ENCODE measurements at places on chromosomes 5 and 9.

DNA sequence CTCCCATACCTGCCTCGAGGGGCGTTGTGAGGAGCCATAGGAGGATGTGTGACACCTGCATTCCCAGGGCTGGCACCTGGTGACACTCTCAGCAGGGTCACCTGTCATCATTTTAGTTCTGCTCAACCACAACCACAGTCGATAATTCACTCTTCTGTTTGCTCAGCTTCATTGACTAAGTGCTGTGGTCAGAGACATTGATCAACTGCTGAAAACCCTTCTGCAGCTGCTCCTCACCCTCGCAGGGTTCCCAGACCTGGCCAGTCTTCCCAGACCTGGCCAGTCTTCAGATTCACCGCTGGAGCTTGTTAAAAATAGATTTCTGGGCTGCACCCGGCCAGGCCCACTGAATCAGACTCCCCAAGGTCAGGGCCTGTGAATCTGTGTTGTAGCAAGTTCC lies 92.8 kb downstream of the MVB12B start:
- no peak overlapping the region for H3K27ac ChIP-seq
- H3K4me1 ChIP-seq = peaks cover 8% of the 10 kb centered on the region
- H3K36me3 ChIP-seq = no peaks in the 10 kb centered on the region
- H3K4me3 ChIP-seq = no peak overlapping the region

DNA sequence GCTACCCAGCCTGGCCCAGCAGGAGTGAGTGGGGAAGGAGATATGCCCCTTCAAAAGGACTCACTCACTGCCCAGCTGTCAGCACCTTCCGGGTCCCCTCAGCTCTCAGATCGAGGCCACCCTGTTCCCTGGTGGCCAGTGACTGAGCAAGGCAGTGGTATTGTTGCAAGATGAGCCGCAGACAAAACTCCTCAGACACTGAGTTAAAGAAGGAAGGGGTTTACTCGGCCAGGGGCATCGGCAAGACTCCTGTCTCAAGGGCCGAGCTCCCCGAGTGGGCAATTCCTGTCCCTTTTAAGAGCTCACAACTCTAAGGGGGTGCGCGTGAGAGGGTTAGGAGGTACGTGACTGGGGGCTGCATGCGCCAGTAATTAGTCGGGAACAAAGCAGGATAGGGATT lies 9.7 kb upstream of the N4BP3 start:
- DNase-seq = peak; percentile 52
- H3K27ac ChIP-seq = no peak overlapping the region
- no peaks in the 10 kb centered on the region for H3K4me1 ChIP-seq

- no peak for DNase-seq
- H3K27ac ChIP-seq = no peak overlapping the region
- H3K27me3 ChIP-seq = no peaks in the 10 kb centered on the region
- no peaks in the 10 kb centered on the region for H3K36me3 ChIP-seq
- peaks cover 7% of the 10 kb centered on the region for H3K4me1 ChIP-seq
These were observed 1.9 kb downstream of the TEX53 start for GRCh38 chr9:114655689-114656088.

- no peak overlapping the region for H3K27ac ChIP-seq
- H3K4me1 ChIP-seq = no peaks in the 10 kb centered on the region
- no peaks in the 10 kb centered on the region for H3K27me3 ChIP-seq
- no peaks in the 10 kb centered on the region for H3K36me3 ChIP-seq
- no peak for DNase-seq
These were observed 196.8 kb upstream of the TRIM32 start for GRCh38 chr9:116490321-116490720.

- no peak overlapping the region for H3K27ac ChIP-seq
- H3K4me3 ChIP-seq = no peak overlapping the region
- DNase-seq = no peak
- H3K36me3 ChIP-seq = no peaks in the 10 kb centered on the region
- H3K4me1 ChIP-seq = no peaks in the 10 kb centered on the region
These were observed 176.5 kb upstream of the MAP3K1 start for GRCh38 chr5:56638768-56639238.

DNA sequence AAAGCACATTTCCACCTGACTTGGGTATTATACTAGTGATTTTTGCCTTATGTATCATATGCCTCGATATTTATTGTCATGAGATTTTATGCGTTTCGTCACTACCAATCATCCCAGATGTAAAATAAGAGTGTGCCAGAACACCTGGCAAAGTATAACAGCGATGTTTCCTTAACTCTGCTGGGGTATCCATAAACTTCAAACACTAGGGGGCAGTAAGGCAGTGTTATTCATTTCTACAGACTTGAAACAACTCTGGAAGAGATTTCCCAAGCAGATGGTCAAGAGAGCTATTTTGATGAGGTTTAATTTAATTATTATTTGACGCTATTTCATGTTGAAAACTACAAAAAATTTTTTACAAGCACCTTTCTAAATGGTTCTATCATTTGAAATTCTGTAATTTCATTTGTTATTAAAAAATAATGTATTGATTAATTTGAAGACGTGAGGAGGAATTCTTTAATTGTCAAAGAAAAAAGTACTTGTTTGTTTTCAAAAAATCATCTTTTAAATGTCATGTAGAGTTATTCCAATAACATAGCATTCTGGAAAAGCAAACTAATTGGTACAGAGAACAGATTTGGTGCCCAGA lies 388.5 kb upstream of the CTNND2 start:
- no peak for DNase-seq
- H3K27ac ChIP-seq = no peak overlapping the region
- H3K4me3 ChIP-seq = no peak overlapping the region
- no peaks in the 10 kb centered on the region for H3K4me1 ChIP-seq
- no peaks in the 10 kb centered on the region for H3K36me3 ChIP-seq
- H3K27me3 ChIP-seq = no peaks in the 10 kb centered on the region

DNA sequence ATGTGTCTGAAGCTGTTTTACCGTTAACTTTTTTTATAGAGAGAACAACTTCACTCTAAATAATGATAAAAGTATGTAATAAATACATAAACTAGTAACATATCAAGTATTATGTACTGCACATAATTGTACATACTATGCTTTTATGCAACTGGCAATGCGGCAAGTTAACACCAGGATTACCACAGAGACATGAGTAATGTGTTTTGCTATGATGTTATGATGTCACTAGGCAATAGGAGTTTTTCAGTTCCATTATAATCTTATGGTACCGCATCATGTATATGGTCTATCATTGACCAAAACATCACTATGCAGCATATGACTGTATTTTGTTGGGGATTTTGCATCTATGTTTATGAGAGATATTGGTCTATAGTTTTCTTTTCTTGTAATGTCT lies 326.4 kb upstream of the TARS1 start:
- H3K27me3 ChIP-seq = no peaks in the 10 kb centered on the region
- no peak overlapping the region for H3K27ac ChIP-seq
- no peak for DNase-seq
- H3K4me3 ChIP-seq = no peak overlapping the region
- no peaks in the 10 kb centered on the region for H3K36me3 ChIP-seq
